ENCODE measurements at places on chromosomes 7 and 10. TPM values are rescaled to one million over a fixed set of nuclear protein-coding genes. Genes with fewer than 3 reads are reported as not detected.

The DPP6 gene
- not detected for total RNA-seq

The ATRNL1 gene
- 0.30 TPM for total RNA-seq

The ZNF488 gene
- total RNA-seq: 13.1 TPM

The CDC14C gene
- total RNA-seq: not detected

The LEP gene
- not detected for total RNA-seq

The C7orf57 gene
- 0.37 TPM for total RNA-seq

The INHBA gene
- total RNA-seq: 0.50 TPM

The PVRIG gene
- total RNA-seq: not detected

The ZNF425 gene
- total RNA-seq: 1.0 TPM

The SPDYE1 gene
- total RNA-seq: not detected

The ELAPOR2 gene
- total RNA-seq: not detected

The IMPDH1 gene
- 88.5 TPM for total RNA-seq
